ENCODE measurements at places on chromosomes 7 and 10.

- DNase-seq: no peak
Measured at GRCh38 chr10:108014902-108015177, 850.3 kb upstream of the SORCS1 start.

DNA sequence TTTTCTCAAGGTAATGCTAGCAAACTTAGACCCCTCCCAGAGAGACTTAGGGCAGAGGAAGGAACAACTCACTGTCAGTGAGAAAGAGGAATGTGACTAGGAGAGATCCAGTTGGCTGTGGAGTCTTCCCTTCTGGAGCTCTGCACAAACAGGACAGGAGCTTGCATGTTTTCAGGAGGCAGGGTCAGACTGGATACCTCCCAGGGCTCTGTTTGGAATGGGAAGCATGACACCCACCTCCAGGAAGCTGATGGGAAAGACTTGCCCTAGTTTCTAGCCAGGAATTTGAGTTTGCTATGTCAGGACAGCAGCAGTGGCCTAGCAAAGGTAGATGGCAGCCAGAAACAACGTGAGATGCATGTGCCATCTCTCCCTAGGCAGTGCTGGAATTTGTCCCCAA is 40.6 kb downstream of the GHRHR start:
- no peak for DNase-seq

DNA sequence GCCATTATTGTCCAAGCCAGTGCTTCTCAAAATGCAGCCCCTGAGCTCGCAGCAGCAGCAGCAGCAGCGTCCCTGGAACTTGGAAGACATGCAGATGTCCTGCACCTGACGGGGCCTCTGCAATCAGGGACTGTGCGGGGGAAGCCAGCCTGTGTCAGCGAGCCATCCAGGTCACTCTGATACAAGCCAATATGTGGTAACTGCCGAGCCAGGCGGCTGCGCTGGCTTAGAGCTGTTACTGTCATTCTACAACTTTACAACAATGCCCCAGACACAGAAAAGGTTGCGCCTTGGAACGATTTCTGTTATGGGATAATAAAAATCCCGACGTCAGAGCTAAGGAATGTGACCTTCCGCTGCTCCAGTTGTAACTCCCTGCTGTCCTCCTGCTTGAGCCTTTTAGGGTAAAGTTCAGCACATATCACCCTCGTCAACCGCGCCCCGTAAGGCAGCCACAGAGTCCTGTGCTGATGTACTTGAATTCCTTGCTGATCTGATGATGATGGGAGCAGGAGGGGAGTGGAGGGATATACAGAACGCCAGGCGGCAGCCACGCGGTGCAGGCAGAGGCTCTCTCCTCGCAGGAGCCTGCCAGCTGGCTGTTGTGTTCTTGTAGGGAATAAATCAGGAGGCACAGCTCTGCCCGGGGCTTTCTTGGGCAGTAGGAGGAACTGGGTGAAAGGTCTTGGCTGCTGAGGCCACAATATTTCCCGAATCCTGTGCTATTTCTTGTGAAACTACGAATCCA is 20.0 kb upstream of the CRYGN start:
- peak; percentile 81 for DNase-seq

DNA sequence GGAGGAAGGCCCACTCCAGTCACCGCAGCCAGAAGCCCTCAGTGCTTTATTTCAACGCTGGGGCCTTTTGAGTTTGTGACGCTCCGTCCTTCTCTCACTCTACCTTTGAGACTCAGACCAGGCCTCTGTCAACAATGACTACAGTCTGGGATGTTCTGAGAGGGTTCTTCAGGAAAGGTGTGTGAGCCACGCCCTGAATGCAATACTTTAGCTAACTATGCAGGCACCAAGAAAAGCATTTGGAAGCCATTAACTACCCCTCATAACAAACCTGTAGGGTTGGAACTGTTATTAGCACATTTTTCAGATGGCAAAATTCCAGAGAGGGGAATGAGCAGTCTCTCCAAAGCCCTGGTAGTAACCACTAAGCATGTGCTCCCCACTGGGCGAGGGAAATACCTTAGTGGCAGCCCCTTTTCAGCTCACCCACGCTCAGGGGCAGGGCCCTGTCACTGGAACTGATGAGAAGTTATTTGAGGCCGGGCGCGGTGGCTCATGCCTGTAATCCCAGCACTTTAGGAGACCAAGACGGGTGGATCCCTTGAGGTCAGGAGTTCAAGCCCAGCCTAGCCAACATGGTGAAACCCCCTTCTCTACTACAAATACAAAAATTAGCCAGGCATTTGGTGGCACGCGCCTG is 5.7 kb upstream of the ARPC1B start:
- no peak for DNase-seq

GRCh38 chr10:44334091-44334490 is 50.8 kb downstream of the CXCL12 start:
- no peak for DNase-seq

GRCh38 chr10:43238462-43238861 is 28.4 kb downstream of the RASGEF1A start:
- DNase-seq: peak; percentile 0

- DNase-seq: no peak
Measured at GRCh38 chr7:53383131-53383530, 347.7 kb downstream of the POM121L12 start.

GRCh38 chr10:113459626-113460280 is 93.1 kb upstream of the HABP2 start:
- no peak for DNase-seq

DNA sequence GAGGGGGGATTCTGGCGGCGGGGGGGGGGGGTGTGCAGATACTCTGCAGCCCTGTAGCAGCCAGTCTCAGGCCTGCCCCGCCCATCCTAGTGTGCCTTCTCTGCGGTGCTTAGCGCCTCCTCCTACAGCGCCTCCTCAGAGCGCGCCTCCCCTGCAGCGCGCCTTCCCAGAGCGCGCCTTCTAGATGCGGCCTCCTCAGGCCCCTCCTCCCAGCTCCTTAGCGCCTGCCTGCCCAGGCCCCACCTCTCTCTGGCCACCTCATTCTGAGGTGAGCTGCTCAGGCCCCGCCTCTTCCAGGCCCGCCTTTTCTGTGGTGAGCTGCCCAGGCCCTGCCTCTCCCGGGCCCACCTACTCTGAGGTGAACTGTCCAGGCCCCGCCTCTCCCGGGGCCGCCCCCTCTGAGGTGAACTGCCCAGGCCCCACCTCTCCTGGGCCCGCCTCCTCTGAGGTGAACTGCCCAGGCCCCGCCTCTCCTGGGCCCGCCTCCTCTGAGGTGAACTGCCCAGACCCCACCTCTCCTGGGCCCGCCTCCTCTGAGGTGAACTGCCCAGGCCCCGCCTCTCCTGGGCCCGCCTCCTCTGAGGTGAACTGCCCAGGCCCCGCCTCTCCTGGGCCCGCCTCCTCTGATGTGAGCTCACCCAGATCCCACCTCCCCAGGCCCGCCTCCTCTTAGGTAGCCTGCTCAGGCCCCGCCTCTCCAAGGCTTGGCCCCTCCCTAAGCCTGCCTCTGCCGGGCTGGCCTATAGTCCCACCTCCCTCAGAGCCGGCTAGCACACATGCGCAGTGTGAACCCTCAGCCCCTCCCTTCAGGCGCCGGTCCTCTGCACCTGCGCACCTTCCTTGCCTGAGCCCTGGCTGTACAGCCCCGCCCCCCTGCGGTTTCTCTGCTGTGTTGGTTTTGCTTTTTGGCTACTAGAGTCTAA is 2.1 kb upstream of the SGCE start:
- DNase-seq: peak; percentile 96

DNA sequence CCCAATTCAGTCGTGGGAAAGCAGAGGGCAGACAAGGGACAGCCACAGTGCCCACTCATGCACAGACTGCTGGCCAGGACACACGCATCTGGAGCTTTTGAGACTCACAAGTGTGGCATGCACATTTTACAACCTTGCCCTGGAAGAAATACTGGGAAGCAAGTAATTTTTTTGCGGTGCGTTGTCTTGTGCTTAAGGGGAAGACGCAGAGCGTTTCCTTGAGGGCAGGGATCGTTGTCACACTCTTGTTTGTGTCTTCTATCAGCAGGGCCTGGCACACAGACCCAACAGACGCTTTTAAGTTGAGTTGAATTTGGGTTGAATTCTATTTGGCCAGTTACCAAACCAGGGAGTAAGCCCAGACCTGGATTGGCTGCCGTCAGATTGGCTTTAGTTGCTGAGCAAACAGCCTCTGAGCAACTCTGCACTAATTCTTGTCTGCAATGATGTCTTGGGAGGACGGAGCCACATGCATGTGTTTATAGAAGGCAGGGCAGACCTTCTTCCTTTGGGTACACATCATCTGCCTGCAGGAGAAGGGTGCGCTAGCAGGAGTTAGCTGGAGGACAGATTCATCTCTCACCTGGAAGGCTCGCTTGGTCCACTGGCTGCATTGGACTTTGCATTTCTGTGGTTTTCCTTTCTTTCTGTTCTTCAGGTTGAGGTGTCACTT is 38.4 kb downstream of the IL2RA start:
- no peak for DNase-seq

DNA sequence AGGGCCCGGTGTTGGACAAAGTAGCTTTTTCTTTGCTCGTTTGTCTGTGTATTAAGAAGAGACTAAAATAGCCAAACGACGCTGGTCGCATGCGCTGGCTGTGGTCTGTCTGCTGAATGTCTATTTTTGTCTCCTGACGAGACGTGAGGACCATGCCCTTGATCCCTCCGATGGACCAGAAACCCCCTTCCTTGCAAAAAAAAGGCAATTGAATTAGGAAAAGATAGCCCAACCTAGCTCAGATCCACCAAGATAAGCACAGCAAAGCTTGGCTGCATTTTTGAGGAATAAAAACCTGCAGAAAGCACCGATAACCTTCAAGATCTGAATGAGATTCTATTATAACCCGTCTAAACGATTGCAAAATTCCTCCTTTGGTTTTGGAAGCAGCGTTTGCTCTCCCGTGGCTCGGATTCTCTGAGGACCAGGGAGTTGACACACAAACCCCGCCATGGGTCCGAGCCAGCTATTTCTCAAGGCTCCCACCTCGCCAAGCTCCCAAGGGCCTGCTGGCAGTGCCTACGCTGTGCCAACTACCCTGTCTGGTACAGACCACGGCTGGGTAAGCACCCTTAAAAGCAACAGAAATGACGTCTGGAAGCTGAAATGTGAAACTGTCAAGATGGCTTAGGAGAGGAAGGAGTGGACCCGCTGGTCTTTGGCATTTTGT is 17.7 kb upstream of the TTYH3 start:
- DNase-seq: no peak

GRCh38 chr7:135366843-135367508 is 133.3 kb downstream of the STRA8 start:
- no peak for DNase-seq

- no peak for DNase-seq
Measured at GRCh38 chr10:62437696-62438095, 63.5 kb downstream of the ZNF365 start.

DNA sequence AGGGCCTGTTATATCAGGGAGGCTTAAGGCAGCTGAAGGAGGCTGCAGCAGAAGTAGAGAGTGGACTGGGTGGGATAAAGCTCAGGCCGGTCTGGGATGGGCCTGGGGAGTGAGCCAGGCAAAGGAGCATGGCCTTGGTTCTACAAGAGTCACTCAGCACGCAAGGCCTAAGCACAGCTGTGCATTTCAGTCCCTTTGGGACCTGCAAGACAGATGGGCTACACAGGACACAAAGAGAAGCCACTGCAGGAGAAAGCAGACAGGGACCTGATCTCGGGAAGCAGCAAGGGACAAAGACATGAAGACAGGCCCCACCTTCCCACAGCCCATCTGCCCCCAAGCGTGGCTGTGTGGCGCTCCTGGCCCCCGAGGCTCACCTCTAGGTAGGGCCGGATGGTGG is 29.4 kb downstream of the RRP12 start:
- no peak for DNase-seq

GRCh38 chr10:35074266-35074665 is 15.9 kb downstream of the CUL2 start:
- DNase-seq: no peak

- peak; percentile 38 for DNase-seq
Measured at GRCh38 chr7:1853431-1853985, 183.4 kb downstream of the ELFN1 start.

GRCh38 chr10:44264244-44264643 is 120.7 kb downstream of the CXCL12 start:
- no peak for DNase-seq

DNA sequence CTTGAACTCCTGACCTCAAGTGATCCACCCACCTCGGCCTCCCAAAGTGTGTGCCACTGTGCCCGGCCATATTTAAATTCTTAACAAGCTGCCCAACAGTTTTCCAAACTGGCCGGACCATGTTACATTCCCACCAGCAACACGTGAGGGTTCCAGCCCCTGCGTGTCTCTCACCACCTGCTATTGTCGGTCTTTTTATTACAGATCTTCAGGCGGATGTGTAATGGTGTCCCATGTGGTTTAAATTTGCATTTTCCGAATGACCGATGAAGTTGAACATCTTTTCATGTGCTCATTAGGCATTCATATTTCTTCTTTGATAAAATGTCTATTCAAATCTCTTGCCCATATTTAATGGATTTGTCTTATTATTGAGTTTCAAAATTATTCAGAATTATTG is 11.5 kb downstream of the ELFN1 start:
- no peak for DNase-seq

GRCh38 chr10:75269605-75270004 is 33.8 kb upstream of the COMTD1 start:
- DNase-seq: no peak

DNA sequence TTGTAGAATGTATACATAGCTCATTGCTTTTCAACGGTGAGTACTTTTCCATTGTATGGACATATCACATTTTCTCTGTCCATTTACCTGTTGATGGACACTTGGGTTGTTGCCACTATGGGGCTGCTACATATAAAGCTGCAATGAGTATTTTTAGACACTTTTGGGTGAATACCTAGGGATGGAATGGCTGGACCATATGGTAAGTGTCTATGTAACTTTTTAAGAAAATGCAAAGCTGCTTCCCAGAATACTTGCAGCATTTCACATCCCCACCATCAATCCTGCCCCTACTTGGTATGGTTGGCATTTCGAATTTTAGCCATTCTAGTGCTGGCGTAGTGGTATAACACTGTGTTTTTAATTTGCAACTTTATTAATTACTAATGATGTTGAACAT is 274.6 kb downstream of the TNS3 start:
- DNase-seq: no peak

GRCh38 chr7:114678116-114678515 is 243.8 kb upstream of the MDFIC start:
- no peak for DNase-seq

DNA sequence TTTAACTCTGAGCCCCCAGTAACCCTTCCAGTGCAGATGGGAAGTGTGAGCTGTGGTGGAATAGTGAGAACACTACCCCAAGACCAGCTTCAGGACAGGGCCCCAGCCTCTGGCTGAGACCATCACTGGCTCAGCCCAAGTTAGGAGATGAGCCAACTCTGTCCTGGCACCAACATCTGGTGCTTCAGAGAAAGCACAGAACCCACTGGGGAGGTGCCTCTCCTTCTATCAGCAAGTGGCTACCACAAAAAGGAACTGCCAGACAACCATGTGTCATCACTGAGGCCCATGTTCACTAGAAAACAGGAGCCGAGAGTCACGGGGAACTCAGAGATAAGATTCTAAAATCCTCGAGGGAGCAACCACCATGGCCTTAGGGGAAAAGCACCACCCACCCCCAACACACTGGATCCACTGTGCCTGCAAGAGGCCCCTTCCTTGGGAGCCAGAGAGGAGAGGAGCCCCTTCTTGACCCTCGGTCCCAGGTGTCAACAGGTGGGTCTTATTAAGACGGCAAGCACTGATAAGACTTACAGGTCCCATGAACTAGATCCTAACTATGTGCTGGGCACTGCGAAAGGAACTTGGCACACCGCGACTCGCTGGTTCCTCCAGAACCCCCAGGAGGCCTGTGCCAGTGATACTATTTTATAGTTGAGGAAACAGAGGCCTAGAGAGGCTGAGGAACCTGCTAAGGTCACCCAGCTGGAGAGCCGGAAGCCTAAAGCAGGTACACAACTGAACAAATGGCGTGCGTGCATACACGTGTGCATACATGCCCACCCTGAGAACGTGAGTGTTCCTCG is 102.7 kb downstream of the FAM53B start:
- DNase-seq: no peak

- no peak for DNase-seq
Measured at GRCh38 chr10:49387071-49387470, 8.8 kb downstream of the DRGX start.
